ENCODE measurements at places on chromosomes 4 and X.

DNA sequence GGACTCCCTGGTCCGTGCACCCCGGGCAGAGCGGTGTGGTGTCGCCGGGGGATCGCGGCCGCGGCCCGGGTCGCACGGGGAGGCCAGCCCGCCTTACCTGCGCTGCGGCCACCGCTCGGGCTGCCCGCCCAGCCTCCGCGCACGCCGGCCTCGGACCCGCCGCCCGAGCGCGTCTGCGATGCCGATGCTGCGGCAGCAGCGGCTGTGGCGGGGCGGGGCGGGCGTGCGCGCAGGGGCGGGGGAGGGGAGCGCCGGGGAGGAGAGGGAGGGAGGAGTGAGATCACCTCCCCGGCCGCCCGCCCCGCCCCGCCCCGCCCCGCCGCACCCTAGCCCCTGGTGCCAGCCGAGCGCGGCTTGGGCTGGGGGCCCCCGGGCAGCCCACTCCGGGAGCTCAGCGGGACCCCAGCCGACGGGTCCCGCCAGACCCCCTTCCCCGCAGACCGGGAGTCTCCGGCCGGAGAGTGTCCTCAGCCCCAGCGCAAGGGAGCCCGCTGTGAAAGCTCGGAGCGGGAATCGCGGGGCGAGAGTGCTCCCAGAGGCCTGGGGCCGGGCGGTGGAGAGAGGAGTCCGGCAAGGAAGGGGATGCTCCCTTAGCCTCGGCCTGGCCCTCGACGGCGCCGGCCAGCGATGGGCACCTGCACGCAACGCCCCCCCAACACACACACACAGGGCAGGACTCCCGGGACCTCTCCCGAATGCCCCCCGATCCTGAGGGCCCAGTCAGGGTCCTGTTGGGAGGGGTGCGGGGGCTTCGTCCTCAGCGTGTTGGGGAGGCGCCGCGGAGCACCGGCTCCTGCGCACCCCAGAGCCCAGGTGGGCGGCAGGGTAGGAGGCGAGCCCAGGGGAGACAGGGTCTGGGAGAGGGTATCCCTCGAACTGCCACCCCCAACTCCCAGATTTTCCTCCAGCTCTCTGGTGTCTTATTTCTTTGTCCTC, at the start of gene L1CAM:
Gene L1CAM (minus strand): TSS at position 206 of the 936 bp plus-strand sequence. CDS start 10,337 bp downstream, outside the sequence.
- no peak for DNase-seq

- no peak for DNase-seq
Measured at GRCh38 chr4:41887821-41888686, 47.2 kb upstream of the TMEM33 start.

GRCh38 chr4:31417040-31417439, 696.9 kb downstream of the PCDH7 start:
- DNase-seq: no peak

- DNase-seq: no peak
Measured at GRCh38 chr4:39285111-39285795, 80.9 kb downstream of the RFC1 start.

DNA sequence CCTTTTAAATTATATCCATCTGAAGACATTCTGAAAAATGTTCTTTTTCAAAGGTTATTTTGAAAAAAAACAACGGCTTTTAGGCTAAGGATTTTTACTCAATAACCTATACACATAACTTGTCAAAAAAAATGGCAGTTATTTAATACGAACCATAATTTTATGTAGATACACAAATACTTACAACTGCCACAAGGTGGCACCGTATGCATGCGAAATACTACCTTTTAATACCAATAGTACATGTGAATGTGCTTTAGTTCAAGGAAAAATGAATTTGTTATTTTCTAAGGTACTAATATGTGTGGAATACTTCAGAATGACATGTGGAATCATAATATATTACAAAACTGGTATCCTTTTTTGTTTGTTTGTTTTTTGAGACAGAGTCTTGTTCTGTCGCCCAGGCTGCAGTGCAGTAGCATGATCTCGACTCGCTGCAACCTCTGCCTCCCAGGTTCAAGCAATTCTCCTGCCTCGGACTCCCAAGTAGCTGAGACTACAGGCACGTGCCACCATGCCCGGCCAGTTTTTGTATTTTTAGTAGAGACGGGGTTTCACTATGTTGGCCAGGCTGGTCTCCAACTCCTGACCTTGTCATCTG, 4.6 kb upstream of the MAD2L1 start:
- no peak for DNase-seq

GRCh38 chr4:105179539-105180401, 33.1 kb downstream of the TET2 start:
- DNase-seq: no peak

DNA sequence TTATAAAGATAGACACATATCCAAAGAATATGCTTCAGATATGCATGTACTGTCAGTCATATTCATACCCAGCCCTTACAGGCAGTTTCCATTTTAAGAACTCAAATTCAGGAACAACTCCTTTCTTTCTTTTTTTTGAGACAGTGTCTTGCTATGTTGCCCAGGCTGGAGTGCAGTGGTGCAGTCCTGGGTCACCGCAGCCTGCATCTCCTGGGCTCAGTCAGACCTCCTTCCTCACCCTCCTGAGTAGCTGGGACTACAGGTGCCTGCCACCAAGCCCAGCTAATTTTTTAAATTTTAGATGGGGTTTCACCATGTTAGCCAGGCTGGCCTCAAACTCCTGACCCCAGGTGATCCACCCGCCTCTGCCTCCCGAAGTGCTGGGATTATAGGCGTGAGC, 34.5 kb downstream of the SNX25 start:
- no peak for DNase-seq

GRCh38 chr4:30719454-30720020, 632 bp upstream of the PCDH7 start:
- no peak for DNase-seq

- no peak for DNase-seq
Measured at GRCh38 chr4:172521248-172521647, 647.4 kb upstream of the GALNT7 start.

DNA sequence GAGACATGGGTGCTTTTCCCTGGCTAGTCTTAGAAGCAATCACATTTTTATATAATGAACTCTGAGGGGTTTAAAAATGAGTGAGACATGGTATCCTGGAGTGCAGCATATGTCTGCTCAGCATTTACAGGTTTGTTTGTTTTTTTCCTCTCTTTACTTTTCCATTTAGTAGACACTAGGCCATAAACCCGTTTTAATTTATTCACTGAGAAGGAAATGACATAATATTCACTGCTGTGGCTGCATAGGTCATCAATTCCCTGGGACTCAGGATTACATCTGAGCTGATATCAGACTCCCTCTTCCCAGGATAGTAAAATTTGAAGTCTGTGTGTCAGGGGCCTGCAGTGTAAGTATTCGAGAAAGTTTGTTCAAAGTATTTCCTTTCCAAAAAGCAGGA, 178.9 kb upstream of the SPRY1 start:
- DNase-seq: no peak
